Stimulated activated CD8-positive, alpha-beta memory T cell treated with anti-CD3 and anti-CD28 coated beads, Interleukin-2, amount 100 ng/mL, for 1 hour (primary cell): ENCODE measurements at places on chromosomes 2 and 18.

DNA sequence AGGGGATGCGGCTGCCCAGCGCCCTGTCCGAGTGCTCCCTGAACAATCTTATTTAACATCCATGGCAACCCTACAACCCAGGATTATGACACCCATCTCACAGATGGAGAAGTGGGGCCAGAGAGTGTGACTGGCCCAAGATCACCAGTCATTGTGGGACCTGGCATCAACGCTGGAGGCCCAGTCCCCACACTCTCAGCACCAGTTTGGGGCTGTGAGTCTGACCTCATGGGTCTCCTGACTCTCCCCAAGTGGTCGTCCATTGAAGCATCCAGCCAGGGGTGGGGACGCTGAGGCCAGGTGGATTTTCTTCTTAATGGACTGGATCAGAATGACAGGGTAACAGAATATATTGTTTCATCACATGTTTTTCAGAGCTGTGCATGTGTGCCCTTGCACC is 24.5 kb downstream of the MAL start:
- no peak for DNase-seq

DNA sequence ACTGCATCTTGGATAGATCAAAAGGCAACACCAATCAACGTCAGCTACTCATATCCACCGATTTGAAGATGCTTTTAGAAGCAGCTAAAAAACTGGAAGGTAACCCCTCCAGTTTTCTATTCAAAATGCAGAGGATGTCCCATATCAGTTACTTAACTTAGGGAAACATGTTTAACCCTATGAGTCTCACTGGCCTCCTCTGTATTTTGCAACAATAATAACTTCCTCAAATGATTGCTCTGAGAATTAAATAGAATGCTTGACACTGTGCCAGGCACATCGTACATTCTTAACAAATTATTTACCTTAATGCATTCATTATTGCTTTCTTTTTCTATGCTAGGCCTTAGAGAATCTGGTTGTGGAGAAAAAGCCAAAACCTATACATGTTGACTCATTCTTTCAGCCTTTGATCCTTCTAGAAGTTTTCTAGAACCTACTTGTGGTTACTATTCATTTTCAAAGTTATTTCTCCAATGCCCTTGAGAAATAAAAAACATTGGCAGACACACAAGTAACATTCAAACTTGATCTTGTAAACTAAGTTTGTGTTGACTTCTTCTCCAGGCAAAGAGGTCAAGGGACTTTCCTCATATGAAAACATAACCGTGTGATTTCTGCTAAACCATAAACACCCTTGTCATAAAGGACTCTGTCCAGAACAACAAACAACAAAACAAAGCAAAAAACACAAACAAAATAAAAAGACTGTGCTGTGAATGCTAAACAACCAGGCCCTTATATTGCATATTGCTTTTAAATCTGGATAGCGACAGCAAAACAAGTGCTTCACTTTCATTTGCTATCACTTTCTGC is 4.6 kb downstream of the DOCK10 start:
- DNase-seq: no peak

- DNase-seq: no peak
Measured at GRCh38 chr2:188720811-188721605, 253.2 kb upstream of the COL3A1 start.

DNA sequence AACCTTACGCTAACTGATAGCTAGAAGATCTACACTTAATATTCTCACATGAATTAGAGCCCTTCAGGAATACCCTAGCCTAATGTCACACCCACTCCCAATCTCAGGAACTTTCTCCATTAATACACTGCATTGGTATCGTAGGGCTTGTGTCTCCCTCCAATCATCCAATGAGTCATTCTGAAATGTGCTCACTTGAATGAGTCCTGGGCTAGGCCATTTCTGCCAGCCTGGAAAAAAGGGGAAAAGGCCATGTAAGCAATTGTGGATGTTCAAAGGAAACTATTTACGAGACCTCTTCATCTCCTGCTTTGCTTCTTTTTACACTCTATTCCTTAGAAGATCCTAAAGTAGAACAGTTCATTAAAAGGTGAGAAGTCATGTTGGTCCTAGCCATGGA is 18.8 kb downstream of the ZEB2 start:
- no peak for DNase-seq

GRCh38 chr2:19607931-19608771 is 249.7 kb upstream of the OSR1 start:
- DNase-seq: no peak

- no peak for DNase-seq
Measured at GRCh38 chr2:207704671-207705070, 6.8 kb upstream of the CCNYL1 start.

DNA sequence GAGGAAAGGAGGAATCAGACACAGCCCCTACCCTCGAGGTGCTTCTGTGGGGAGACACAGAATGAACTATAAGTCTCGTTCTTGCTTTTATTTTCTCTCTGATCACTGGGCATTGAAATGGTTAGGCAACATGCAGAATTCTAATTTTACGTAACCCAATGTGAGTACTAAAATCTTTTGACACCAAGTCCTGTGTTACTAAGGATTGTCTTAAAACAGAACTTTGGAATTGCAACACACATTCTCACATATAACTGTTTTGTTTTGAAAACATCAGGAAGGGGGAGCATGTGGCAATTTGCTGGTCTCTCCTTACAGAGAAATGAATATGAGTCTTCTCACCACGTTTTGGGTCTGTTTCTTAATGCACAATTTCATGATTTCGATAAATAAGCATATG is 23.6 kb upstream of the SULT1C4 start:
- no peak for DNase-seq

DNA sequence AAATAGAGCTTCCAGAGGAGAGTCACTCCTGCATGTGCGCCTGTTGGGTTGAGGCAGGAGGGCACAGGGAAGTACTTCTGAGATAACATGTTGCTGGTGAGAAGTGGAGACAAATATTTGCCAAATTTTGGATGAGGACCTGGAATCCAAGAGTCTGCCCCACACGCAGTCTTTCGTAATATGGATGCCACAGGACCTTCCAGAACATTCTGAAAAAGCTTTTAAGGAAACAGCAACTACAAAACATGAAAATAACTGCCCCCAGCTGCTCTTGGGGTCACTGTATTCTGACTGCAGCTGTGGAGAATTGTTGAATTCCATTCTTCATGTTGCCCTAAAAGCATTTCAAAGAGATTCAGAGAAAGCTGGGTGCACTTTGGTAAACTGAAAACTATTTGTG is 227.5 kb downstream of the C1D start:
- DNase-seq: no peak

- DNase-seq: no peak
Measured at GRCh38 chr2:147006736-147007141, 838.1 kb upstream of the ACVR2A start.

- no peak for DNase-seq
Measured at GRCh38 chr2:196365145-196365544, 193.8 kb upstream of the STK17B start.

- no peak for DNase-seq
Measured at GRCh38 chr2:134462791-134463698, 209.2 kb downstream of the MGAT5 start.

DNA sequence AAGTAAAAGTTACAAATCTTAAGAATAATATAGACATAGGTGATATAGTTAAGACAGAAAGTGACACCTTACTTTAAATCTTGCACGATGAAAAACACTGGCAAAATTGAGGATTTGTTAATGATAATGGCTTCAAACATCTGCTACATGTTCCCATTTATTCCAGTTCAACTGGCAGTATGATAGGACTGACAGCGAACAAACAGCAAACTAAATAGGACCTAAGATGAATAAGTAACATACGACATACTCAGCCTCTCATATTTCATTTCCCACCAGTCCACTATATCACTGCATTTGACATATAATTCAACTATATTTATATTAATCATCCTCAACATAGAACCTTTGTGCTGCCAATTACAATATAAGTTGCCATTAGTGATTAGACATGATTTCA is 36.3 kb downstream of the ACVR1C start:
- DNase-seq: no peak

GRCh38 chr2:5846881-5847280 is 154.7 kb downstream of the SOX11 start:
- no peak for DNase-seq

GRCh38 chr2:156944871-156945270 is 312.6 kb upstream of the GALNT5 start:
- no peak for DNase-seq

DNA sequence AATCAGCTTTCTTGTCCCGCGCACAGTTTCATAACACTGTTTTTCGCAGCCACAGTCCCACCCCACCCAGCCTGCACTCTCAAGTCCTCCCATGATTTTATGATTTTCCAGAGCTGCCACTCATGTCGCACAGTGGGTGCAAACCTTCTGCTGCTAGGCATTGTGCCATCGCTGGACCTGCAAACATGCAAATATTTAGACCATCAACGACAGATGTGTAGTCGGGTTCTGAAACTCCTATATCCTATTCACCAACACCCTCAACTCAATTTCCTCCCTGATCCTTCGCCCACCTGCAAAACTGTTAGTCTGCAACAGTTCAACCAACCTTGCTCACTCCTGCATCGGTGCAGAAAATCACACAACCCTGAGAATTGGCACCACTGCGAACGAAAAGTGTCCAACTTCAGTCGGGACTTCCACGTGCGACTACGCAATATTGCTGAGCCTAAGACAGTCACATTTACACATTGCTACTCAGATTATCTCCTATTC is 871 bp upstream of the ALS2 start:
- no peak for DNase-seq

DNA sequence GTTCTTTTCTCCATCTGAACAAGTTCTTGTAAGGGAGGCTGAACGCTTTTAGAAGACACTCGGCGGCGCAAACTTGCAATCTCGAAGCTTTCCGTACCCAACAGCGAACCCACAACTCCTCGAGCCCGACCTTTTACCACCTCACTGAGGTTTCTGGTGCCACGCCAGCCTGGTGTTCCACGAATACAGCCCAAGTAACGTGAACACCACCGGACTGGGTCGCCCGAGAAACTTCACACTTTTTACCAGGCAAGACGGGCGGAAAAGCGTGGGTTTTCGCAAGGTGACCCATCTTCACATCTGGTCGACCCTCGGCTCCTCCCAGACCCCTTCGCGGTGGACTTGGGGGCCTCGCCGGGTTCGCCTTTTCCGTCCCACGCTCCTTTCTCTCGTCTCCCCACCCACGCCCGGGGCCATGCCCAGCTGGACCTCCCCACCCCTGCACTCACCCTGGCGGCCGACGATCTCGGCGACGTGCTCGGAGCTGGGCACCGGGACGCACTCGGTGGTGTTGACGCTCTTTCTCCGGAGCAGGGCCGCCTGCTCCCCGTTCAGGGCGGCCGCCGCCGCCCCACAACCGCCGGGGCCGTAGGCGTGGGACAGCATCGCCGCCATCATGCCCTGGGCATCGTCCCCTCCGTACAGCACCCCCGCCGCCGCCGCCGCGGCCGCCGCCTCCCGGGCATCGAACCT is 1.2 kb downstream of the MEX3C start:
- no peak for DNase-seq

- no peak for DNase-seq
Measured at GRCh38 chr2:134163336-134163735, 90.5 kb upstream of the MGAT5 start.

GRCh38 chr2:8693157-8693821 is 11.4 kb downstream of the ID2 start:
- no peak for DNase-seq

DNA sequence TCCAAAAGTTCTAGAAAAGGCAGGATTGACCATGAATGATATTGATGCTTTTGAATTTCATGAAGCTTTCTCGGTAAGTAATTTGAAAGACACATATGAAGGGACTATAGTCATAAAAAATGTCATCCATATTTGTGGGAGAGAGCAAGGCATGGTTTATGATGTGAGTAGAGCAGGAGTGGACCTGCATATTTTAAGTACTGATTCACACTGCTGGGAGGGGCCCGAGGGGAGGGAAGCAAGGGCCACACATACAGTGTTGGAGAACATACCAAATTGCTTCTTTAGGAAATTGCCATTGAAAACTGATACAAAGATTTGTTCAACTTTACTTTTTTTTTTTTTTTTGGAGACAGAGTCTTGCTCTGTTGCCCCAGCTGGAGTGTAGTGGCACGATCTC is 39.4 kb downstream of the HADHB start:
- DNase-seq: no peak

DNA sequence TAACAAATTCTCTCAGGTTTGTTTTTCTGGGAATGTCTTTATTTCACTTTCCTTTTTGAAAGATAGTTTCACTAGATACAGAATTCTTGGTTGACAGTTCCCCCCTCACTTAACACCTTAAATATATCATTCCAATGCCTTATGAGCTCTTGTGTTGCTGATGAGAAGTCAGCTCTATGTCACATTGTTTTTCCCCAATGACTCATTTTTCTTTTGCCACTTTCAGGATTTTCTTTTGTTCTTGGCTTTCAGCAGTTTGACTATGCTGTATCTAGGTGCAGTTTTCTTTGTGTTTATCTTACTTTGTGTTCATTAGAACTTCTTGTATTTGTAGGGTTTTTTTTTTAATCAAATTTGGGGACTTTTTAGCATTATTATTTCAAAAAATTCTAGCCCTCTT is 5.6 kb upstream of the RALBP1 start:
- DNase-seq: no peak

DNA sequence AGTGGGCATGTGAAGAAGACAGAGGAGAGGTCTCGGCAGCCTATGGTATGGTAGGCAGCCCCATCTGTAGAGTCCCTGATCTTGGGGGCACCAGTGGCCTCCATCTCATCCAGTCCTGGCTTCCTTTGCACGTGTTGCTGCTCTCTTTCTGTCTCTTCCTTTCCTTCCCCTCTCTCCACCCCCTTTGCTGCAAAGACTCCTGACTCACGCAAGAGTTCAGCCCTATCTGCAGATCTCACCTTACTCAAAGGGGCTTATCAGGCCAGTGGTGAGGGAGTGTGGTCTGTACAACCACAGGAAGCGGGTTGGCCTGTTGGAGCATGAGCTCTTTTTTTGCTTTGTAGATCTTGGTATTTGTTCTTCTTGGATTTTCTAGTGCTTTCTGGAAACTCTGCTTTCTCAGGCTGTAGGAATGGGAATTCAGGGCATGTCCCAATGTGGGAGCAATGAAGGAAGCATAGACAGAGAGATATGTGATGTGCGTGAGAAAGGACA is 14.6 kb upstream of the NT5DC4 start:
- peak; percentile 37 for DNase-seq

DNA sequence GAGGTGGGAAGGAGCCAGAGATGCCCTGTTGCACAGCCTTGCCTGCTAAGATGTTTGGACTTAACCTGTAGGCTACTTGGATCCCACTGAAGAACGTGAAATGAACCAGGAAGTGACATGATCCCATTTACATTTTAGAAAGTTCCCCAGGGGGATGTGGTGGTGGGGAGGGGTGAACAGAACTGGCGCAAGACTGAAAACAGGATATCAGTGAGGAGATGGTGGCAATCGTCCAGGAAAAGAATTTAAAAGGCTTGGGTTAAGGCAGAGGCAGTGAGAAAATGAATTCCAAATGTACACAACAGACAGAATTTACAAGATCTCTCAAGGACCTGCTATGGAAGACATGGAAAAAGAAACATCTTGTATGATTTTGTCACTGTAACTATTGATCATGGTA is 42.3 kb downstream of the SULT1C2 start:
- no peak for DNase-seq

DNA sequence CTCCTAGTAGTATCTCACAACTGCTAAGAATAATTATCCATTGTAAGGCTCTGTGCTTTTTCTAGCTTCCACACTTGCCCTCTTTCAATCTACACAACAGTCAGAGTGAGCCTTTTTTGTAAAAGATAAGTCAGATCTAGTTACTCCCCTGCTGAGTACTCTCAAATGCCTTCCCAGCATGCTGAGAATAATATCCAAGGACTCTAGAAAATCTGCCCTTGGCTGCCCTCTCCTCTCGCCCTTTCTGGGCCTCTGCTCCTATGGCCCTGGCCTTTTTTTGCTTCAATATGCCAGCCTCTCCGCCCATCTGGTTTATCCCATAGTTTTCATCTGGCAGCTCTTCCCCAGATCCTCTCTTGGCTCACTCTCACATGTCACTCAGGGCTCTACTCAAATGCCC is 455.9 kb upstream of the UBE2E3 start:
- DNase-seq: no peak
